ENCODE measurements at places on chromosomes 3 and 15. TPM values are rescaled to one million over a fixed set of nuclear protein-coding genes. Genes with fewer than 3 reads are reported as not detected.

The FBXO40 gene
- 0.13 TPM for total RNA-seq

The GOLGA6L6 gene
- total RNA-seq, result not detected

The ERC2 gene
- total RNA-seq, result 1.1 TPM

The PLSCR2 gene
- not detected for total RNA-seq

The UBE2E2 gene
- total RNA-seq, result 64.6 TPM

- no peak for DNase-seq
Observed at GRCh38 chr3:45904931-45905330, 18.6 kb downstream of the CCR9 start.

GRCh38 chr3:128187495-128187894 is 34.2 kb downstream of the EEFSEC start:
- no peak for DNase-seq

GRCh38 chr15:89781055-89781454 is 4.9 kb downstream of the MESP2 start:
- no peak for DNase-seq

DNA sequence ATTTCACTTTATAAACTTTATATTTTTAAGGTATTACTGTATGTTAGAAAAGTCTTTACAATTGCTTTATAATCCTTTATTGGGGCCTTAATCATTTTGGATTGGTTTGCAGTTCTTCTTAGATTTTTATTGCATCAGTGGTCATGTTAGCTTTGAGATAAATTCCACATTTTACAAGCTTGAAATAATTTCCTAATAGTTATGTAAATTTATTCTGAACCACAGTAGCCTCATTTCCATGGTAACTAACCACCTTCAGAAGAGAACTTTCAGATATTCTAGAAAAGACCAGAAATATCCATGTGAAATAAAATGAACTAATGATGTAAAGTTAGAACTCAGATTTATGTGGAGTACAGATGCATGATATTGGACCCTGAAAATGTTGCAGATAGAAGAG is 94.2 kb downstream of the NEO1 start:
- no peak for DNase-seq

DNA sequence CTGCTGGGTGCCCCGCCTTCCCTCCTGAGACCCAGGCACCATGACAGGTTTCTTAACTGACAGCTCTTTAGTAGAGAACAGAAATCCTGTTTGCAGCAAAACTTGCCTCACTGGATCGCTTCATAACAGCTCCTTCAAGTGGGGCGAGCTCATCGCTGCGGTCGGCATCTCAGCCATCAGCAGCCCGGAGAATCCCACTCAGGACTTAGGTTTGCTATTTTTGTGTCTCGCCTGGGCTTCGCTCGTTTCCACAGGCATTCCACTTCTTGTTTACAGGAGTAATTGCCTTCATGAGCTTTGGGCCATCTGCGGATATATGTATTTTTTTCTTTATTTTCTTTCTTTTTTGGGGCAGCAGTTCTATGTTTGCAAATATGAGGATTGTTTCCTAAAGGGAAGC is 15.7 kb downstream of the KLF13 start:
- no peak for DNase-seq

DNA sequence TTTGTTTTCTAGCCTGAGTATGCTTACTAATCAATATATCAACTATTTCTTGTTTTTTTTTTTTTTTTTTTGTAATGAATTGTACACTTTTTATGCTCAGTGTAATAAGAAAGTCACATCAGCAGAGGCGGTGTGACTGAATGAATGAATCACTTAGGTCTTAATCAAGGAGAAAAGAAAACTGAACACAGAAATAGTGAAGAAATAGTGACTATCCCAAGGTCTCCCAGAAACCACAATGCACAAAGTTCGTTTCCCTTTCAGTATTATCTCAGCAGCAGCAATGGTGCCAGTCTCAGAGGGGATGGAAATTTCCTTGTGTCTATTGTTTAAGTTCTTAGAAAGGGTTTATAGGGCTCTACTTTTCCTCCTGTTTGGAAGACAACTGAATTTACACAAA is 80.7 kb downstream of the NR1I2 start:
- no peak for DNase-seq

- no peak for DNase-seq
Observed at GRCh38 chr3:128343287-128344051, 123.2 kb downstream of the DNAJB8 start.

DNA sequence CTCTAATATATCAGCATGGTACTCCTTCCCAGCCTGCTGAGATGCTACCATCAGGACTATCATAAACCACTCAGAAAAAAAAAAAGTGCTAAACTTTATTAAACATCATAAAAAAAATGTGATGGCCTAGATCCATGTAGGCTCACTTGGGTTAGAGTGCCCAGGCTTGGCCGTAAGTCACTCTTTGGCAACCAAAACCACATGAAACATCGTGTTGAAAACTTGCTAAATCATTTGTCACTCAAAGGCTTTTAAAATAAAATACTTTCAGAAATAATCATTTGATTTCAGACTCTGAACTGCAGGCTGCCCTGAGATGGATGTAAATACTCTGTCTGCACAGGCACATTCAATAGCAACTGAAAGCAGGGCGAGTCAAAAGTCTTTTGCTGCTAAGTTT is 78.4 kb upstream of the WNT5A start:
- no peak for DNase-seq
